ENCODE measurements at places on chromosomes 12 and 14.

- no peak for DNase-seq
These were observed 78.7 kb upstream of the CEP83 start for GRCh38 chr12:94538318-94538717.

DNA sequence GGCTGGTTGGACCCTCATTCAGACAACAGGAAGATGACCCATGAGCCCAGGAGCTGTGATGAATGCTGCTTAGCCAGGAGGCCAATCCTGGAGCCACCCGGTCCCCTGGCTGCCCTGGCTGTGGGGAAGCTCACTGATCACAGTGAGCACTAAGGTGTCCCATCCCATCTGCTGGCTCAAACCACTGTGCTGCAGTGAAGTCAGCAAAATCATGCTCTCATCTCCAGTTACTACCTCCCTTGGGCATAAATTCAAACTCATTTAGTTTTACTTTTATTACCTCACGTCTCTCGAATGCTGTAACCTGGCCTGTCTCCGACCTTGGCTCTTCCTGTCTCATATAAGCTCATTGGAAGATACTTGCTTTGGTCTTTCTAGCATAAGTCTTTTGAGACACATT, 112.4 kb downstream of the APAF1 start:
- DNase-seq = no peak

DNA sequence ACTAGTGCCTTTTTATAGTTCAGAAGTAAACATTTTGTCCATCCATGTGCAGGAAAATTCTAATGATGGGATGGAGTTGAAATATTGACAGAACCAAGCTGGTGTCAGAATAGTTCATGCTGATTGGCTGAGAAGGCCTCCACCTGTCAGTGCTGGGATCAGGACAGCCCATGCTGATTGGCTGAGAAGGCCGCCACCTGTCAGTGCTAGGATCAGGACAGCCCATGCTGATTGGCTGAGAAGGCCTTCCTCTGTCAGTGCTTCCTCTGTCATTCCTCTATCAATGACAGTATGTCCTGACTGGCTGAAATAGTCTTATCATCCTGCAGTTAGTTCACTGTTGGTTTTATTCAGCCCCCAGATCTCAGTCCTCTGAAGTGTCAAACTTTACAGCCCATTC, 95.7 kb downstream of the PPP2R5C start:
- no peak for DNase-seq

GRCh38 chr12:119399301-119399700, 64.8 kb downstream of the CCDC60 start:
- no peak for DNase-seq

- peak; percentile 19 for DNase-seq
These were observed 2.6 kb upstream of the POC1B start for GRCh38 chr12:89528434-89528833.

DNA sequence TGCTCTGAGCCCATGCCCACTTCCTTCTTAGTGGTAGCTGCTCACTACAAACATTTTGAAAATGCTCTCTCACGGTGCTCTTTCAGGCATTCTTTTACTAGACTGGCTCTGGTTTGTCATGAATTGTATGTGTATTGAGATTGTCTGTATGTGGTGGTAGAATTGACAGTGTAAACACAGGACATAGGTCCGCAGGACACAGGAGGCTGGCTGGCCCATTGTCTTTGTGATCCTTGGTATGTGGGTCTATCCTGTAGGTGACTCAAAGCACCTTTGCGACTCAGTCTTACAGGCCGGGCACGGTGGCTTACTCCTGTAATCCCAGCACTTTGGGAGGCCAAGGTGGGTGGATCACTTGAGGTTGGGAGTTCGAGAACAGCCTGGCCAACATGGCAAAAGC, 250.9 kb downstream of the C12orf75 start:
- no peak for DNase-seq

GRCh38 chr12:100919116-100919515, 124.5 kb downstream of the ANO4 start:
- DNase-seq = no peak

DNA sequence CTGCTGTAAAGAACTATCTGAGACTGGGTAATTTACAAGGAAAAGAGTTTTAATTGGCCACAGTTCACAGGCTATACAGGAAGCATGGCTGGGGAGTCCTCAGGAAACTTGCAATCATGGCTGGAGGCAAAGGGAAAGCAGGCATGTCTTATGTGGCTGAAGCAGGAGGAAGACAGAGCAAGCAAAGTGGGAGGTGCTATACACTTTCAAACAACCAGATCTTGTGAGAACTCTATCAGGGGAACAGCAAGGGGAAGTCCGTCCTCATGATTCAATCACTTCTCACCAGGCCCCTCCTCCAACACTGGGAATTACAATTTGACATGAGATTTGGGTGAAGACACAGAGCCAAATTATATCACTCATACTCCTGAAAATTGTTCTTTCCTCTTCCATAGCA, 109.5 kb upstream of the PKP2 start:
- peak; percentile 11 for DNase-seq

GRCh38 chr14:72603639-72604038, 290.3 kb downstream of the DPF3 start:
- DNase-seq = no peak

DNA sequence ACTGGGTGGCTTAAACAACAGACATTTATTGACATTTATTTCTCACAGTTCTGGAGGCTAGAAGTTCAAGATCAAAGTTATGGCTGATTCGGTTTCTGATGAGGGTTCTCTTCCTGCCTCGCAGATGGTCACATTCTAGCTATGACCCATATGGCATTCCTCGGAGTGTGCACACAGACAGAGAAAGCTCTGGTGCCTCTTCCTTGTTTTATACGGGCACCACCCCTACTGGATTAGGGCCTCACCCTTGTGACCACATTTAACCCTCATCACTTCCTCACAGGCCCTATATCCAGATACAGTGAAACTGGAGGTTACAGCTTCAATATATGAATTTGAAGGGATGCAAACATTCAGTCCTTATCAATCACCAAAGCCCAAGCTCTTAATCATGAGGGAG, 77.0 kb upstream of the OVCH1 start:
- no peak for DNase-seq

DNA sequence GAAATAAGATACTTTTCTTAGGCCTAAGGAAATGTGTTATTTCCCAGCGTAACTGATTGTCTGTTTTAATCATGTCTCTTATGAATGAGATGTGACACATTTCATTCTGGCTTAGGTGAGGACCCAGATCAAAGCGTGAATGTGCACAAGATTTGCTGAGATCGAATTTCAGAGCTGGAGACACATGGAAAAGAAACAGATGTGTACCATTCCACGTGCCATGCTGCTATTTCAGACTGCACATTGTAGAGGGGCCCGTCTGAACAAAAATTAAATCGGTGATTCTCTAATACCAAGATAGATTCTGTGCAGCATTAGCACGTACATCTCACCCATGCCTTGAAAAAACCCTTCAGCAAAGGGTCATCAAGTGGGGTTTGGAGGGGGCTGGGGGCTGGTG, 290.4 kb downstream of the AACS start:
- DNase-seq = no peak

GRCh38 chr14:27026097-27026496, 428.3 kb upstream of the NOVA1 start:
- no peak for DNase-seq

DNA sequence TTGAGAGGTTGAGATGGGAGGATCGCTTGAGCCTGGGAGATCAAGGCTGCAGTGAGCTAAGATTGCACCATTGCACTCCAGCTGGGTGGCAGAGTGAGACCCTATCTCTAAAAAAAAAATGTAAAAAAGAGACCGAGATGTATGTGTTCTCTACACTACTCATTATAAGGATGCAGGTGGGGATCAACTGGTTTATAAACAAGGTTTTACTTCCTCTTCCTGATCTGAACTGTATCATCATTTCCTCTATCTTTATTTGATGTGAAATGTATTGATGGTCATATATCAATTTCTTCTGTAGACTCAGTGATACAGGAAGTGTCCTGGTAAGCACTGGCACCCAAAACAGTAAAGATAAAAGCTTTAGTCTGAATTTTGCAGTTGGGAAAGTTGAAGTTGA, 20.1 kb upstream of the USP44 start:
- no peak for DNase-seq

DNA sequence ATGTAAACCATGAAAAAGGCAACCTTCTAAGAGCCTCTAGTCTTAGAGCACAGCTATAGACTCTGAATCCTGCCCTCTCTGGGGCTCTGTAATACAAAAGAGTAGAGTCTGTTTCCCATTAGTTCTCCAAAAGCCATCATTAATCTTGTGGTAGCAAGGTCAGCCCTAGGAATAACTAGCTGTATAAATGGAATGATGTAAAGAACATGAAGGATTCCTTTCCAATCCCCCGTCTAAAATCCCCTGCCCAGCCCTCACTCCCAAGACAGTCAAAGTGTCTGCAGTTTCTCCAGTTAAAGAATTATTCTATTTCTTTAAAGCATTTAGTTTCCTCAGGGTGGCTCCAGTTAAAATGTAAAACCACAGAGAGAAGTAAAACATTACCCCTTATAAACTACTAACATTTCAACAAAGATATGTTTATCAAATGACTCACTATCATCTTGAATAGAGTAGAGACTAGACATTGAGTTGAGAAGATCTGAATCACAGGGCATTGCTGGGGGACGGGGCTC, 104.2 kb downstream of the ST8SIA1 start:
- no peak for DNase-seq

- DNase-seq = no peak
These were observed 50.1 kb downstream of the GALNT9 start for GRCh38 chr12:132279184-132279889.

- DNase-seq = no peak
These were observed 305.2 kb upstream of the FOXG1 start for GRCh38 chr14:28461389-28461788.

DNA sequence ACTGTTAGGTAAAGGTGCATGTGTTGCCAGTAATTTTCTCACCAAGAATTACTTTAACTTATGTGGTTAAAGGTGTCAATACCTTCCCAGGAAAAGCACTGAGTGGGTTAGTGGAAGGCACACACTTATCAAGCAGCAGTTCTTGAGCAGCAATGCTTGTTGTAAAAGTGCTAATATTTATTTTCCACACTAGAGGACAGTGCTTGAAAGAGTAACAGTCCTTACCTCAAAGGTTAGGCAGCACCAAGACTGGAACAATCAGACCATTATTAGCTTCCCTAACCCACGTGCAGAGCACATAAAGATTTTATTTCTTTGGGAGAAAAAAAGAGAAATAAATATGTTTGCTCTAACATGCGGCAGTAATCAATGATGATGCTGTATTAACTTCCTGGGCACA, 48.8 kb upstream of the KRR1 start:
- DNase-seq = no peak

- no peak for DNase-seq
These were observed 800 bp downstream of the PCNX4 start for GRCh38 chr14:60092526-60092920.

DNA sequence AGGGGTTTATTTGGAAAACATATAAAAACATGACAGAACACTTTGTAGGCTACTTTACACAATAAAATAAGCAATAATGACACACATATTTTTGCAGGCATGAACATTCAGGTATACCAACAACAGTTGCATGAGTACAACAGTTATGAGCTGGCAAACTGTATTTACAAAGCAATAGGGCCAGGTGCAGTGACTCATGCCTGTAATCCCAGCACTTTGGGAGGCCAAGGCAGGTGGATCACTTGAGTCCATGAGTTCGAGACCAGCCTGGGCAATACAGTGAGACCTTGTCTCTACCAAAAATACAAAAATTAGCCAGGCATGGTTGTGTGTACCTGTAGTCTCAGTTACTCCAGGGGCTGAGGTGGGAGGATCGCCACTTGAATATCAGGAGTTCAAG, 101.1 kb downstream of the BMP4 start:
- no peak for DNase-seq

DNA sequence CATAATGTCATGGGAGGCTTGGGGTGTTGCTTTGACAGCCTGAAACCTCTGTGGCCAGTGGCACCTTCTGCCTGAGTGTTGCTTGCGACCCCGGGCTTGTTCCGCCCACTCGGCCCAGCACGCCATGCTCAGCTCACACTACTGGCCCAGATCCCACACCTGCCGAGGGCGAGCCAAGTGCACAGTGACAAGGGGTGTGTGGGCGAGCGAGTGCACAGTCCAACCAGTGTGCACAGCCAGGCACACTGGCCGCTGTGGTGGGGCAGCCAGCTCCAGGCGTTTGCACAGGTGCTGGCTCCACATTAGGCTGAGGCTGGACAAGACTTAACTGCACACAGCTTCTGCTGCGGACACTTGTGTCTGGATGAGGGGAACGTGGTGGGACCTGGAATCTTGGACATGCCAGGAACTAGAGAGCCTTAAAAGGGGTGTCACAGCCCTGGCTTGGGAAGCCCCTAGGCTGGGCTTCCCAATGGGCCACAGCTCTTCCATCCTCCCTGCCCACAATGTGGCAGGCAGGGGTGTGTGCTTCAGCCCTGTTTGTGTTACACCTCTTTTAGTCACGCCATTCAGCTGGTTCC, 609.2 kb upstream of the FOXG1 start:
- DNase-seq = no peak

DNA sequence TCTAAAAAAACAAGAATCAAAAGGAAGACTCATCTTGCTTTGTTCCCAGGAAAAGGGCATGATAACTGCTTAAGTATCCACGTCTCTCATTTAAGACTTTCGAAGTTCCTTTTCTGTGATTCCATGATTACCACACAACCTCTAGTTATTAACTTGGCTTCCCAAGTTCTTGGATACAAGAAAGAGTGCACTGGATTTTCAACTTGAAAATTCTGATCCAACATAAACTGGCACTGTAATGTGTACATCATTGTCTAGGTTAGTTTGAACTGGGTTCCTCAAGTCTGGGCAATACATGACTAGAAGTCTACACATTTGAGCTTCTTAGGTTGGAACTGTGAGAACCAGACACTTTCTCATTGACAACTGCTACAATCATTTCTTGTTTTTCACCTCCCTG, 1.6 kb downstream of the KLHL28 start:
- DNase-seq = peak; percentile 15

- DNase-seq = no peak
These were observed 18.0 kb upstream of the C2CD5 start for GRCh38 chr12:22562036-22563028.

DNA sequence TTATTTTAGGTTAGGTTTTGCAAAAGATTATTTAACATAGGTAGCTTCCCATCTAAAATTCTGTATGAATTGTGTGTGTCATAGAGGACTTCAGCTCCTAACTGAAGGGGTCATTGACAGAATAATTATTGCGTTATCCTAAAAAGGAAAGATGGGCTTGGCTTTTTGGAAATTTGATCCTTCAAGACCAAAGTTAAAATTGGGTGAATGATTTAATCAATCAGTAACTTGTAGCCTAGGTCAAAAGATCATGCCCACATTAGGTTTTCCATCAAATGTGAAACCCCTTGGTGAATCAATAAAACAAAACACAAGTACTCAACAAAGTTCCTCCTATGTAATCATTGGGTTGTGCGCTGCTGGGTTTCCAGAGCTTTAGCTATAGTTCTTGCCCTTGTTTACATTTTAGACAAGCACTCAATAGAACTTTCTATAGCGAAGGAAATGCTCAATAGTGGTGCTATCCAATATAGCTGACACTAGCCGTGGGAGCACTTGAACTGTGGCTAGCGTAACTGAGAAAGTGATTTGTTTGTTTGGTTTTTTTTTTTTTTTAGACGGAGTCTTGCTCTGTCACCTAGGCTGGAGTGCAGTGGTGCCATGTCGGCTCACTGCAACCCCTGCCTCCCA, 37.6 kb upstream of the ARHGAP5 start:
- no peak for DNase-seq

Measured in inflammatory macrophage treated with lipopolysaccharide for 1 hour (primary cell).